ENCODE measurements at places on chromosomes 1 and 21.

- DNase-seq: no peak
Observed at GRCh38 chr1:188590641-188591040, 1761.9 kb downstream of the PLA2G4A start.

DNA sequence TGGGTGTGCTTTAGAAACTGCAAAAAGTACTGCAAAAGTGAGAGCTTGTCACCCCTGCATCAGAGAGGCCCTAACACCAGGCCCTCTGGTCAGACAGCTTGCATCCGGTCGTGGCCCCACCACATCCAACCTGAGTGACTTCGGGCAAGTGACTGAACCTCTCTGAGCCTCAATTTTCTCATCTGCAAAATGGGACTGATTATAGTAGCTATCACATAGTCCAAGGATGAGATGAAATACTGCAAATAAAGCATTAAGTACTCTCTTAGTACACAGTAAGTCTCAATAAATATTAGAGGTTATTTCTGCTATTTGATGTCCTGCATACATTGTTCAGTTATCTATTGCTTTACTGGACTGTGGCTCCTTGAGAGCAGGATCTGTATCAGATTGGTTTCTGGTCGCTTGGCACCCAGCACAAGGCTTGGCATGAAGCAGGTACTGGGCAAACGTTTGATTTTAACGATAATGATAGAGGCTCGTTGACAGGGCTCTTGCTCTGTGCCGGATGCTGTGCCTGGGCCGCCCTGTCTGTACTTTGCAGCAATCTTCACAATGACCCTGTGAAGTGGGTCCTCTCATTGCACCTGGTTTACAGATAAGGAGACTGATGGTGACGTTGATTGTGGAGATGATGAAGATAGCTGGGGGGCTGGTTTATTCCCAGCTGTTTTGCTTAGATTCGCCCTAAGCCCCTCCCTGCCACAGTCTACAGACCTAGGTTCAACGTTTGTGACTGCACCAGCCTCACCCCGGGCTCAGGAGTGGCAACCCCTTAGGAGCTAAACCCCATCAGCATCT, 43.6 kb downstream of the RAP1GAP start:
- DNase-seq: no peak

GRCh38 chr1:204874274-204874673, 3.6 kb downstream of the NFASC start:
- no peak for DNase-seq

DNA sequence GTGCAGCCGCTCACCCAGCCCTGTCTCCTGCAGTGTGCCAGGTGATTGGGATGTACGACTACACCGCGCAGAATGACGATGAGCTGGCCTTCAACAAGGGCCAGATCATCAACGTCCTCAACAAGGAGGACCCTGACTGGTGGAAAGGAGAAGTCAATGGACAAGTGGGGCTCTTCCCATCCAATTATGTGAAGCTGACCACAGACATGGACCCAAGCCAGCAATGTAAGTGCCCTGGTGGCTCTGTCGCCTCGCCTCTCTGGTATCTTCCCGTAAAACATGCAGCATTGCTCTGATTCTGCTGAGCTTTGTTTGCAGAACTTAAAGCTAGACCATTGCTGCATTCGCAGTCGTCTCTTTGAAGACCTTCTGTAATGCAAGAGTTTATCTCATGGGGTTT, 79.2 kb downstream of the ATP5PO start:
- no peak for DNase-seq

- DNase-seq: no peak
Observed at GRCh38 chr1:8386247-8386646, 68.3 kb downstream of the SLC45A1 start.

GRCh38 chr1:109732390-109732881, 8.4 kb downstream of the GSTM3 start:
- DNase-seq: no peak

Measured in AG10803 (cell line).